Smooth muscle cell of bladder (primary cell): ENCODE measurements at places on chromosomes 7 and 10. TPM values are rescaled to one million over a fixed set of nuclear protein-coding genes. Genes with fewer than 3 reads are reported as not detected.

Gene LARP4B
- 19.5 and 25.3 TPM in 2 replicates for total RNA-seq

Gene CYP3A4
- not detected in 2 replicates for total RNA-seq

Gene ITGB8
- total RNA-seq = 47.1 and 96.9 TPM in 2 replicates

Gene SORCS1
- total RNA-seq = 0.14 and 0.18 TPM in 2 replicates

Gene FAM171A1
- total RNA-seq = 10.7 and 19.3 TPM in 2 replicates

Gene GARS1
- 195 and 268 TPM in 2 replicates for total RNA-seq

Gene PPP1R3C
- total RNA-seq = 146 and 190 TPM in 2 replicates

Gene NPFFR1
- under 0.01 TPM in 1 of 2 replicates, not detected in the other for total RNA-seq

Gene HMX2
- total RNA-seq = not detected in 2 replicates

Gene STAG3
- 0.28 TPM in 2 replicates for total RNA-seq

Gene ABCB1
- total RNA-seq = 0.65 and 1.7 TPM in 2 replicates

Gene DNAH11
- total RNA-seq = 0.28 and 0.46 TPM in 2 replicates

Gene ACHE
- total RNA-seq = not detected in 2 replicates

Gene CCDC172
- total RNA-seq = not detected in 2 replicates

Gene CACNA2D1
- total RNA-seq = 90.3 and 108 TPM in 2 replicates

Gene KCNH2
- 0.83 and 1.7 TPM in 2 replicates for total RNA-seq

Gene CPXM2
- 3.1 and 29.0 TPM in 2 replicates for total RNA-seq

Gene ENKUR
- total RNA-seq = under 0.01 and 0.09 TPM in 2 replicates

Gene GIMAP5
- total RNA-seq = 0.09 and 0.14 TPM in 2 replicates

Gene SPDYE1
- not detected in 2 replicates for total RNA-seq

Gene CYP2C8
- under 0.01 TPM in 1 of 2 replicates, not detected in the other for total RNA-seq

Gene KLF14
- 0.09 TPM in 1 of 2 replicates, not detected in the other for total RNA-seq

Gene SKIDA1
- total RNA-seq = 0.28 TPM in 2 replicates

Gene SPDYE16
- total RNA-seq = 0.14 TPM in 1 of 2 replicates, not detected in the other

Gene RAPGEF5
- 1.1 and 2.4 TPM in 2 replicates for total RNA-seq

Gene RADIL
- 0.46 and 0.57 TPM in 2 replicates for total RNA-seq

Gene ZNF394
- total RNA-seq = 22.5 and 27.3 TPM in 2 replicates

Gene STOX1
- total RNA-seq = 0.14 and 0.18 TPM in 2 replicates

Gene SPDYE8
- not detected in 2 replicates for total RNA-seq

Gene PLAU
- 36.7 and 143 TPM in 2 replicates for total RNA-seq

Gene TLX1
- total RNA-seq = not detected in 2 replicates

Gene NKX2-3
- total RNA-seq = not detected in 2 replicates

Gene MRC1
- total RNA-seq = under 0.01 TPM in 2 replicates

Gene CAPZA2
- total RNA-seq = 81.8 and 131 TPM in 2 replicates

Gene AMPH
- total RNA-seq = 3.4 and 4.0 TPM in 2 replicates

Gene KCND2
- 4.0 and 7.9 TPM in 2 replicates for total RNA-seq

Gene CARD11
- total RNA-seq = 0.43 and 0.55 TPM in 2 replicates

Gene CYP26C1
- under 0.01 TPM in 2 replicates for total RNA-seq

Gene GNG11
- 40.3 and 44.1 TPM in 2 replicates for total RNA-seq

Gene SYNPO2L
- total RNA-seq = not detected in 2 replicates

Gene TEX47
- not detected in 2 replicates for total RNA-seq

Gene OPN1SW
- total RNA-seq = not detected in 2 replicates

Gene ENTPD1
- 0.74 and 4.0 TPM in 2 replicates for total RNA-seq

Gene MYL10
- total RNA-seq = not detected in 2 replicates

Gene TUBB8
- under 0.01 TPM in 1 of 2 replicates, not detected in the other for total RNA-seq

Gene TFEC
- under 0.01 TPM in 2 replicates for total RNA-seq

Gene ASZ1
- not detected in 2 replicates for total RNA-seq

Gene SND1
- total RNA-seq = 212 and 218 TPM in 2 replicates

Gene ASIC3
- 0.14 and 0.37 TPM in 2 replicates for total RNA-seq

Gene VSIR
- total RNA-seq = 15.9 and 23.4 TPM in 2 replicates

Gene ZNF511
- 20.5 and 25.7 TPM in 2 replicates for total RNA-seq

Gene FANK1
- 10.0 and 11.5 TPM in 2 replicates for total RNA-seq

Gene UNCX
- not detected in 2 replicates for total RNA-seq

Gene AKR1D1
- not detected in 2 replicates for total RNA-seq

Gene FKBP6
- under 0.01 TPM in 1 of 2 replicates, not detected in the other for total RNA-seq

Gene SLC18A3
- not detected in 2 replicates for total RNA-seq

Gene SLC25A40
- 2.7 and 3.6 TPM in 2 replicates for total RNA-seq
